ENCODE measurements at places on chromosomes 16 and 17.

- H3K36me3 ChIP-seq: no peaks in the 10 kb centered on the region
- H3K27ac ChIP-seq: no peak overlapping the region
- peaks cover 17% of the 10 kb centered on the region for H3K27me3 ChIP-seq
- no peak overlapping the region for H3K4me3 ChIP-seq
Measured at GRCh38 chr16:71311553-71312158, 22.5 kb upstream of the CMTR2 start.

DNA sequence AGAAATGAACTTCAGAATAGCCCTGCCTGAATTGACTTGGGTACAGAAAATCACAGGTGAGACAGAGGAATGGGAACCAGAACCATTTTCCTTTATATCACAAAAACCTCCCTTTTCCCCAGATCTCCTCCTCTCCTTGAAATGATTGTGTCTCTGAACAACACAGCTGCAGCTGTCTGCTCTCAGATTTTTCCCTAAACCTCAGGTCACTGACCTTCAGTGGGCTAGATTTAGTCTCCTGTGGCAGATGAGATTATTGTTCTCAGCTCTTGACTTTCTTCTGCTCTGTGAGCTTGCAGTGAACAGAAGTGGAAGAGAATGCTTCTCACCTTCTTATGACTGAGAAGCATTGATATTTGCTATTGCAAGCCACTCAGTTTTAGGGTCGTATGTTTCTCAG, 92.3 kb upstream of the FAM20A start:
- no peak overlapping the region for H3K4me3 ChIP-seq
- DNase-seq: no peak
- H3K36me3 ChIP-seq: no peaks in the 10 kb centered on the region
- no peak overlapping the region for H3K27ac ChIP-seq

- H3K4me1 ChIP-seq: no peaks in the 10 kb centered on the region
- DNase-seq: no peak
- H3K4me3 ChIP-seq: no peak overlapping the region
- no peaks in the 10 kb centered on the region for H3K27me3 ChIP-seq
Measured at GRCh38 chr17:12922120-12922519, 95.7 kb downstream of the ELAC2 start.

DNA sequence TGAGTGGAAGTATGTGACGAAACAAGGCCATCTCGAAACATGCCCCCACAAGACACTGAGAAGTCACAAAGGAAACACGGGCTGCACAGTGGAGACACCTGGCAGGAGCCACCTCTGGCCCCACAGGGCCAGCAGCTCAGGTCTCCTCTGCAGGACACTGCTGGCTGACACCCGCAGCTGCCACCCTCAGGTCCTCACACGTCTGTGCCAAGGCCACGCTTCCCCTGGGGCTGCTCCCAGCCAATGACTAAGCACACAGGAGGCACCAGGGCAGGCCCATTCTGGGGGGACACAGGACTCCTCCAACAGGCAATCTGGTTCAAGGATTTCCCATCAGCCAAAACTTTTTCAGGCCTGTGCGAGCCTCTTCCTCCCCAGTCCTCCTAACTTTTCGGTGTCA, 36.4 kb downstream of the MBTPS1 start:
- no peak overlapping the region for H3K27ac ChIP-seq
- H3K4me3 ChIP-seq: no peak overlapping the region
- no peaks in the 10 kb centered on the region for H3K4me1 ChIP-seq
- H3K27me3 ChIP-seq: no peaks in the 10 kb centered on the region

- DNase-seq: no peak
- no peaks in the 10 kb centered on the region for H3K27me3 ChIP-seq
- peak overlapping the region; percentile 88 for H3K4me3 ChIP-seq
- peak overlapping the region; percentile 98 for H3K27ac ChIP-seq
Measured at GRCh38 chr16:69564845-69565670, 708 bp upstream of the NFAT5 start.

GRCh38 chr16:82259731-82260130, 89.7 kb upstream of the MPHOSPH6 start:
- peaks cover 8% of the 10 kb centered on the region for H3K27me3 ChIP-seq
- no peak overlapping the region for H3K4me3 ChIP-seq
- DNase-seq: no peak
- H3K27ac ChIP-seq: no peak overlapping the region

- no peak overlapping the region for H3K4me3 ChIP-seq
- no peak overlapping the region for H3K27ac ChIP-seq
- no peaks in the 10 kb centered on the region for H3K4me1 ChIP-seq
- peak; percentile 48 for DNase-seq
Measured at GRCh38 chr16:57720142-57720575, 15.4 kb upstream of the KATNB1 start.

DNA sequence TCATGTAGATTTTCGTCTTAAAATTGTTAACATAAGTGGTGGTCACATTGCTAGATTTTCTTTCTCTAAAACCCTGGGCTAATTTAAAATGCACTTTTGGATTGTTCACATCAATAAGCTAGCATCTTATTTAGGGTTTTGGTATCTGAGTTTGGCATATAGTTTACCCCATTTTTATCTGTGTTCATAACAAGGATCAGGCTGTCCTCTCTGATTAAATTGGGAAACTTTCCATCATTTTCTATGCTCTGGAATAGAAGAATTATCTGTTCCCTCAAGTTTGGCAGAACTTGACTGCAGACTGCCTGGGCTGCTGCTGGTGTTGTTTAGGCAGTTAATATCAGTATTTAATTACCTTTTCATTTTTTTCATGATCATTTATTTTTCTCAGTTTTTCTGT, 1.8 kb downstream of the SPECC1 start:
- H3K4me1 ChIP-seq: peaks cover 12% of the 10 kb centered on the region
- peaks cover 88% of the 10 kb centered on the region for H3K27me3 ChIP-seq
- H3K4me3 ChIP-seq: no peak overlapping the region
- no peak for DNase-seq
- H3K27ac ChIP-seq: no peak overlapping the region
- no peaks in the 10 kb centered on the region for H3K36me3 ChIP-seq

GRCh38 chr17:67821871-67822367, 3.4 kb upstream of the BPTF start:
- no peaks in the 10 kb centered on the region for H3K27me3 ChIP-seq
- no peak overlapping the region for H3K27ac ChIP-seq
- DNase-seq: no peak
- peaks cover 9% of the 10 kb centered on the region for H3K4me1 ChIP-seq

DNA sequence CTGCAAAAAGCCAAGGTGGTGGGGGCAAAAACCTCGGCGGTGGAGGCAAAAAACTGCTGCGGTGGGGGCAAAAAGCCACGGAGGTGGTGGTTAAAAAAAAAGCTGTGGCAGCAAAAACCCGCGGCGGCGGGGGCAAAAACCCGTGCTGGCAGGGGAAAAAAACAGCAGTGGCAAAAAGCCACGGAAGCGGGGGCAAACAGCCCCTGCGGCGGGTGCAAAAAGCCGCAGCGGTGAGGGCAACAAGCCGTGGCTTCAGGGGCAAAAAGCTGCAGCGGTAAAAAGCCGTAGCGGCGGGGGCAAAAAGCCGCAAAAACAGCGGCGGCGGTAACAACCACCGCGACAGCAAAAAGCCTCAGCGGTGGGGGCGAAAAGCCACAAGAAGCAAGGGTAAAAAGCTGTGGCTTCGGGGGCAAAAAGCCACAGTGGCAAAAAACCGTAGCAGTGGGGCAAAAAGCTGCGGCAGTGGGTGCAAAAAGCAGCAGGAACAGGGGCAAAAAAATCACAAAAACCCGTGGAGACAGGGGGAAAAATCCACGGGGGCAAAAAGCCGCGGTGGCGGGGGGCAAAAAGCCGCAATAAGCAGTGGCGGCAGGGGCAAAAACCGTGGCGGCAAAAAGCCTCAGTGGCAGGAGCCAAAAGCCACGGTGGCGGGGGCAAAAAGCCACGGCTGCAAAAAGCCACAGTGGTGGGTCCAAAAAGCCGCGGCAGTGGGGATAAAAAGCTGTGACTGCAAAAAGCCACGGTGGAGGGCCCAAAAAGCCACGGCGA, 193.7 kb downstream of the SHCBP1 start:
- no peaks in the 10 kb centered on the region for H3K36me3 ChIP-seq
- no peak for DNase-seq
- H3K27ac ChIP-seq: no peak overlapping the region
- H3K4me3 ChIP-seq: no peak overlapping the region
- peaks cover 21% of the 10 kb centered on the region for H3K27me3 ChIP-seq

DNA sequence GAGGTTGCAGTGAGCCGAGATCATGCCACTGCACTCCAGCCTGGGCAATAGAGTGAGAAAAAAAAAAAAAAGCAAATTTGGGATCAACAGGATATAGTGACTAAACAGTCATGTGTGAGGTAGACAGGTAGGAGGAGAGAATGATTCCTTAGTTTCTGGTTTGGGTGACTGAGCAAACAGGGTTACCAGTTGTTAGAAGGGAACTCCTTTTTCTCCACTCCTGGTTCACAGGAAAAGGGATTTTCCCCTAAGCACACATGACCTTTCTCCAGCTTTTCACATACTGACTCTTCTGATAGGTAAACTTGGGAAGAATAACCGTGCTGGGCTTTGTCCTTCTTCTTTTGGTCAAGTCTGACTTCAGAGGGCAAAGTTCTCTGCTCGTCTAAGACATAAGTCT, 17.3 kb upstream of the WSCD1 start:
- H3K27ac ChIP-seq: no peak overlapping the region
- DNase-seq: no peak
- no peaks in the 10 kb centered on the region for H3K36me3 ChIP-seq
- no peaks in the 10 kb centered on the region for H3K4me1 ChIP-seq
- H3K27me3 ChIP-seq: peaks cover 12% of the 10 kb centered on the region

- H3K4me1 ChIP-seq: peaks cover 5% of the 10 kb centered on the region
- no peaks in the 10 kb centered on the region for H3K36me3 ChIP-seq
- H3K27ac ChIP-seq: no peak overlapping the region
- DNase-seq: no peak
Measured at GRCh38 chr16:78097548-78097947, 1.9 kb upstream of the WWOX start.

DNA sequence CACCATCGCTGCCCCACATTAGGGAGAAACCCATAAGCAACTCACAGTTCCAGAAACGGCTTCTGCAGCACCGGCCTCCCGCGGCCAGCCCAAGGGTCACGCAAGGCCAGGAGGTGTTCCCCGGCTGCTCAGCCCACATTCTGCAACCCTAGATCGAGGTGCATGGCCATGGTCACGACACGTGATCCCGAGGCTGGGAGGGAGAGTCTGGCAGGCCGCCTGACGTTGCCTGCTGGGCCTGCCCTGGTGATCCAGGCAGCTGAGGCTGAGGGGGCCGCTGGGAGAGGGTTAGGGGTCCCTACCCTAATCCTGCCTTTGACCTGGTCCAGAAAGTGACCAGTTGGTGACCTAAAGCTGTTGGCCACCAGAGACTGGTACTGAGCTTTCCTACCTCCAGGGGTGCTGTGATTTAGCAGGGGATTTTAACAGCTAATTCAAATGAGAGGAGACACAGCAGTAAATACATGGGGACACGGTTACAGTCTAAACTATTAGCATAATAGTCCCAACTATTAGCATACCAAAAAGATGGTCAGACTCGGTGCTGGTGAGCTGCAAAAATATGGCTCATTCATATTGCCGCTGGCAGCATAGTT, 97.4 kb upstream of the CIBAR2 start:
- H3K27me3 ChIP-seq: peaks cover 13% of the 10 kb centered on the region
- H3K4me1 ChIP-seq: peaks cover 25% of the 10 kb centered on the region
- H3K4me3 ChIP-seq: no peak overlapping the region
- H3K36me3 ChIP-seq: no peaks in the 10 kb centered on the region
- peak overlapping the region; percentile 25 for H3K27ac ChIP-seq

DNA sequence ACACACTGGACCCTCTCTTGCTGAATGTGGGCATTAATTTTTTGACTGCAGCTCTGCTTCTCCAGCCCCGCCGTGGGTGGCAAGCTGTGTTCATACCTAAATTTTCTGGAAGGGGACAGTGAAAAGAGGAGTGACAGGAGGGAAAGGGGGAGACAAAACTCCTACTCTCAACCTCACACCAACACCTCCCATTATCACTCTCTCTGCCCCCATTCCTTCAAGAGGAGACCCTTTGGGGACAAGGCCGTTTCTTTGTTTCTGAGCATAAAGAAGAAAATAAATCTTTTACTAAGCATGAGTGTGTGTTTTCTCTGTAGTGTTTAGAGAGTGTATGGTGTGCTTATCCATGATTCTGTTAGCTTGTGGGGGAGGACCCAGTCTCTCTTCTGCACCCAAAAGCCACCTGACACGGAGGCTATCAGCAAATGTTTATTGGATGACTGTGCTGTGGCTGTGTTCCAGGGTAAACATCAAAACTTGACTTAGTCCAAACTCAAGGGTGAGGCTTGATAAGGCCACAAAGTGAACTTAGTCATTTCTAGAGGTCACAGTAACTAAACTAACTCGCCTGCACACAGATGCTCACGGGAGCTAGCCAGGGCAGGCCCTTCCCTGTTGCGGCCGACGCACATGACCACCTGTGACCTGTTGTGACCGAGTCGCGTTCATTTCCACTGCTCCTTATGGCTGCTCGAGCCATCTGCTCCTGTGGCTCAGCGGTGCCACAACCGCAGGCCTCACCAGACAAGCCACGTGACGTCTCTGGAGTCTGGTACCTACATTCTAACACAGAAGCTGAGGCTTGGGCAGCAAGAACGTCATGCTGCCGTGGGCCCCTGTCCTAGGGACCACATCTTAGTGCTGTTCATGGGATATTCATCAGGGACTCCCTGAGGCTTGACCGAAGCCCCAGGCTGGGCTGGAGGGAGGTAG, 9.8 kb upstream of the MED11 start:
- H3K4me1 ChIP-seq: no peaks in the 10 kb centered on the region
- peak overlapping the region; percentile 62 for H3K27ac ChIP-seq
- DNase-seq: peak; percentile 78
- no peak overlapping the region for H3K4me3 ChIP-seq
- H3K27me3 ChIP-seq: no peaks in the 10 kb centered on the region
- no peaks in the 10 kb centered on the region for H3K36me3 ChIP-seq

GRCh38 chr16:23901178-23902033, 65.6 kb downstream of the PRKCB start:
- no peaks in the 10 kb centered on the region for H3K4me1 ChIP-seq
- no peak overlapping the region for H3K4me3 ChIP-seq
- H3K27ac ChIP-seq: no peak overlapping the region
- no peak for DNase-seq
- H3K36me3 ChIP-seq: no peaks in the 10 kb centered on the region

GRCh38 chr16:88784074-88784855, 755 bp downstream of the PIEZO1 start:
- peaks cover 52% of the 10 kb centered on the region for H3K4me1 ChIP-seq
- H3K27ac ChIP-seq: peak overlapping the region; percentile 95
- peak overlapping the region; percentile 87 for H3K4me3 ChIP-seq
- no peaks in the 10 kb centered on the region for H3K36me3 ChIP-seq
- peak; percentile 74 for DNase-seq
- H3K27me3 ChIP-seq: no peaks in the 10 kb centered on the region

DNA sequence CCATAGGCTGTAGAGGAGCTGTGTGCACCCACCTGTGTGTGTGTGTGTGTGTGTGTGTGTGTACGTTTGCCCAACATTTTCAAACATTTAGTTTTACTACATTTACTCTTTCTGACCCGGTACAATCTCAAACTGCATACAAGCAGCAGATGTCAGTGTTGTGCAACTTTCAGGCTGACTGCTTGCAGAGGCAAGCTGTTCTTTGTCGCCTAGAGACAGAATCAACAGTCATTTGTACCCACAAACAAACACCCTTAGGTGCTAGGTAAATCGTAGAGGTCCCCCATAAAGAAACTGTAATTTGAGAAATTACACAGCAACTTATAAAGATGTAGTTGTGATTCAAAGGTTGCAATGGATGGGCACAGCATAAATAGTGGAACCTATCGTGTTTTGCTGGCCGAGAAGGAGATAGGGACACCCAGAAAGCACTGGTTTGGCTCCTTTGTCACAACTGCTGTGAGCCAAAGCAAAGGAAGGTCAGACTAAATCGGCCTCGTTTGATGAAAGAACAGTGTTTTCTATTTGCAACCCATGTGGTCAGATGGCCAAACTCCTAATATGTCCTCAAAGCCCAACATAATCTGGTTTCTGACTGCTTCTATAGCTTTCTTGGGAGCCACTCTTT, 478.4 kb downstream of the TOX3 start:
- peak; percentile 41 for DNase-seq
- no peaks in the 10 kb centered on the region for H3K27me3 ChIP-seq
- no peaks in the 10 kb centered on the region for H3K36me3 ChIP-seq
- peaks cover 15% of the 10 kb centered on the region for H3K4me1 ChIP-seq
- H3K27ac ChIP-seq: no peak overlapping the region

All from transverse colon (tissue), 4 donors.